Stimulated activated CD4-positive, alpha-beta T cell treated with anti-CD3 and anti-CD28 coated beads, Interleukin-1b, Interleukin-23, amount 100 ng/mL, for 48 hours (primary cell): ENCODE measurements at places on chromosomes 16 and 17.

DNA sequence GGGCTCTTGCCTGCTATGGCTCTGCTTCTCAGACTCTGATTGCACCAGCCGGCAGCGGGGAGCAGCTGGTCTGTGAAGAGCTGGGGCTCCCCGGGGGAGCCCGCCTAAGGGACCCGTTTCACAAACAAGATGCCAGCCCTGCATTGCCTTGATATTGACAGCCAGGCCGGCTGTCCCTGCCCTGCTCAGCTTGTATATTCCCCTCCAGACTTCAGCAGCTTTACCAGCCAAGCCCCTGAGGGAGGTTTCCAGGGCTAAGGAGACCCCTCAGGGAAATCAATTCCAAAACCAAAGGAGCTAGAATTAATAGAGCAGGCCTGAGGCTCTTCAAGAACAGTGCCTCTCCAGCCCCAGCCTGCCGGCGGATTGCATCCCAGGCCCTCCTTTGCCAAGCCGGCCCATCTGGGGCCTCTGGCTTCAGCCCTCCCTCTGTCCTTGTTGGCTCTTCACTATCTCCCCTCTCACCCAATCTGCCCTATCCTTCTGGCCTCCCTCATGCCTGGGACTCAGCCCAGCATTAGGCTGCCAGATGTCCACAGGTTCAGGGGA, 5.7 kb downstream of the CALB2 start:
- DNase-seq = no peak

- no peak for DNase-seq
These were observed 26.8 kb upstream of the FOXK2 start for GRCh38 chr17:82492643-82493225.

- DNase-seq = no peak
These were observed 273.4 kb upstream of the TNRC6C start for GRCh38 chr17:77684803-77685798.

DNA sequence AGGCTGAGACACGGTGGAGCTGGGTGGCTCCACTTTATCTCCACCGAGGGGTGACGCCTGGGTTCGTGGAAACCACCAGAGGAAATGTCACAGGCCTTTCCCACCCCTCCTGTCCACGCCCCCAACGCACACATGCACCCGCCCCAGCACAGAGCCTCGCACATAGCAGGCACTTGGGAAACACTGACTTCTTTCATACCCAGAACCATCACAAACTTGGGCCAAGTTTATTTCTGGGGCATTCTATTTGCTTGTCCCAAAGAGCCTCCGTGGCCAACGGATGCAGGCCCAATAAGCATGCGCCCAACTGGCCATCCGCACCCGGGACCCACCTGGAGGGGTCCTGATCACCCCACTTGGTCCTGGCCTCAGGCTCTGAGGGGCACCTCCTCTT, 3.3 kb downstream of the BCAR1 start:
- DNase-seq = no peak

GRCh38 chr17:58275417-58275816, 5.3 kb downstream of the MPO start:
- no peak for DNase-seq

DNA sequence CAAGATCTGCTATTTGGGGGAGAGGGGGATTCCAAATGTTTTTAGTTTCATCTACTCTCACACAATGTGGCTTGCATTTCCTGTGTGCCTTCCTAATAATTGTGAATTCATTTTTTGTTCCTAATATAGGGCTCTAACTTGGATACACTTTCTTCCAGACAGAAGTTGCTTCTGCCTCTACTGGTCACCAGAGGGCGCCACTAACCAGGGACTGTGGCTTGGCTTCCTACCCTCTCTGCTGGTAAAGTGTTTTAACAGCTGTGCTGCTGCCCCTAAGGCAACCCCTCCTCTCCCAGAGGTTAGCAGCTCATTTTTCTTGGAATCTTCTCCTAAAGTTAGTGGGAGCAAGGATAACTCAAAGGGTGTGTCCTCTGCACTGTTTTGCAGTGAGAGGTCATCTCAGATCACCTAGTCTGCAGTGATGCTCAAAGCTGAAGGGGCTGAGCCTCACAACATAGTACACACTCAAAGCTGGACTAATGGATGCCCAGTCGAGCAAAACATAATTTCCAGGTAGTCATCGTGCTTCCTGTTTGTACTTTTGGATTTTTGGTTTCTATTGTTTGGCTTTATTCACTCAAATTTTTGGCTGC, 5.0 kb upstream of the PRSS54 start:
- DNase-seq = peak; percentile 18

DNA sequence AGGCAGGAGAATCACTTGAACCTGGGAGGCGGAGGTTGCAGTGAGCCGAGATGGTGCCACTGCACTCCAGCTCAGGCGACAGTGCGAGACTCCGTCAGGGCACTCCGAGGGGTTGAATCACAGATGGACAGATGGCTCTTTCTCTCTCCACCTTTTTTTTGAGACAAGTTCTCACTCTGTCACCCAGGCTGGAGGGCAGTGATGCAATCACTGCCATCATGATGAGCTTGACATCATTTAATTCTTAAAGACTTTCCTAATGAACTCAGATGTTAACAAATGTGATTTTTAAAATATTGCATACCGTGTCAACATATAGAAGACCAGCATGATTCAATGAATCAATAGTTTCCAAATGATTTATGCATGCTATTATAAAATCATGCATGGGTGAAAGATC, 3.5 kb downstream of the GDPD1 start:
- no peak for DNase-seq

GRCh38 chr17:72726936-72727335, 365.6 kb downstream of the SLC39A11 start:
- DNase-seq = peak; percentile 28

- DNase-seq = no peak
These were observed 146.1 kb downstream of the GAS7 start for GRCh38 chr17:10052106-10052813.

- DNase-seq = no peak
These were observed 9.2 kb downstream of the CCL17 start for GRCh38 chr16:57413733-57414132.

GRCh38 chr17:33940769-33941370, 314.2 kb upstream of the CCL2 start:
- DNase-seq = no peak

DNA sequence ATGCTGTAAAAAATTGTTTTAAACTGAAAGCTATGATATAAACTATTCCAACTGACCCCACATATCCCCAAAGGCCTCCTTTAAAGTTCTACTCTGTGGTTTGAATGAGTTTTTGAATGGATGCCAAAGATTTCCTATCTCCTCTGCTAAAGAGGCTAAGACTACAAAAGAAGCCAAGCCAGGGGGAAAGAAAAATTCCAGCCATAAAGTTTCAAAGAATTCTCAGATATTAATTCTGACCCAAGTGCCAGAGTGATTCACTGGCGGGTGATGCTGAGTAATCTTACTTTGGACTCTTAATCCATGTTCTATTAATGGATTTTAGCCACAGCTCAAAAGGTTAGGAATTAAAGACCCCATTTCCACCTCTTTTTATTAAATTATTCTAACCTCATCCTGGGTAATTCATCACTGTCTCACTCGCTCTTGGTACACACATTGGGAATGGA, 60.7 kb downstream of the HS3ST3A1 start:
- no peak for DNase-seq

GRCh38 chr16:275041-275641, 603 bp downstream of the RGS11 start:
- DNase-seq = no peak

DNA sequence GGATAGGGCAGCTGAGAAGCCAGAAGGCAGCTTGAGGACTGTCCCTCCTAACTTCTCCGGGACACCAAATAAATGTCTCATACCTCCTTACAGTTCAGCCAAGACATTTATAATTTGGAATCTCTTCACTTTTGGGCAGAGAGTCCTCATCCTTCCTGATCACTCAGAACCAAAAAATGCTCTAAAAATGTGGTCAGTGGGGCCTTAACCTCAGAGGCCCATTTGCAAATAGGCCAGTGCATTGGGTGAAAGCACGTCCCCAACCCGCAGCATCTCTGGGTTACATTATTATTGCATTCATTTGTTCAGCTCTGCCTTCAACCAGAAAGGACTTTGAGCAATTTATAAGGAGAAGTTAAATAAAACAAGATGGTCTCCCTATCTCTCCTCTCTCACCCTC, 112.4 kb upstream of the IRX3 start:
- no peak for DNase-seq

- no peak for DNase-seq
These were observed 1.0 kb downstream of the MYO15B start for GRCh38 chr17:75588596-75589011.

- no peak for DNase-seq
These were observed 3.2 kb downstream of the PAM16 start for GRCh38 chr16:4347765-4348509.

DNA sequence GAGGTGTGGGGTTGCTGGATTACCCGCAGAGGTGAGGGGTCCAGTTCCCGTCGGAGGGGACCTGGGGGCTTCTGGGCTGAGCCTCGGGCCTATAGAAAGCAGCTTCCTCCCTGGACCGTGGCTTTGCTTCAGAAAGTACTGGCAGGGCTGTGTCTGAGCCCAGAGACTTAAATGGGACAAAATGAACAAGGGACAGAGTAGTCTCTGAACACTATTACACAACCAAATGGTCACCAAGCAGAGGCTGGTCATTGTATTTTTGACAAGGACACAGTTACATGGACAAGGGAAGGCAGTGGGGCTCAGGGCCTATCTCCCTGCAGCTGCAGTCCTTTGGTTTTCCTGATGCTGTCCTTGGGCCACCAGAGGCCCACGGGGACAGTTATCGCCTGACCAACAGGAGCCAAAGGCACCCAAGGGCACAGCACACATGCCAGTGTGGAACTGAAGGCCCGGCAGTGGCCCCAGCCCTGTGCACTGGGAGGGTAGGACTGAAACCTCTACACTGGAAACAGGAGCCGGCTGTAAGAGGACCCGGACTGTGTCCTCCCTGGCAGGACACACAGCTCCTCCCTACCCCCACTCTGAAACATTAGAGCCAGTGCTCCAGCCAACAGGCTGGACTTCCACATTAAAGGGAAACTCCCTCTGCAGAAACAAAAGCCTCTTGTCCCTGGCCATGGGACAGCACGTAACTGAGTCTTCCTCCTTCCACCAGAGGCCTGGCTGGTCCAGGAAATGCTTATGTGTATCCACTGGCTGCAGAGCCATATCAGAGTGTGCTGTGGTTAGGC, 26.0 kb upstream of the ERN1 start:
- DNase-seq = no peak

- DNase-seq = no peak
These were observed 273.9 kb upstream of the ZFHX3 start for GRCh38 chr16:73321853-73322252.

DNA sequence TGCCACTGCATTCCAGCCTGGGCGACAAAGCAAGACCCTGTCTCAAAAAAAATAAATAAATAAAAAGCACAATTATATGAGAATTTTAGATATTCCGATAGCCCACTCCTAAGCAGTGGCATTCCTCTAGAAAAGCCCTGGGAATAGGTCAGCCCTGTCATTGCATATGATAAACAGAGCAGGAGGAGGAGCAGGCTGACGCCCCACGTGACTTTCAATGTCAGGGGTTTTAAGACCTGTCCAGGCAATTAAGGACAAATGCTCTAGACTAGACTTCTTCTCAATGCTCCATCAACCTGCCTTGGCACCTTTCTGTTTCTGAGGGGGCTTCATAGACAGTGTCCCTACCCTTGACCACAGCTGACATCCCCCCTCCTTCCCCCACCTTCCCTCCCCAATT, 7.5 kb downstream of the TOM1L2 start:
- no peak for DNase-seq

- DNase-seq = peak; percentile 87
These were observed 11.1 kb downstream of the TSPOAP1 start for GRCh38 chr17:58317421-58318064.

- no peak for DNase-seq
These were observed 30.5 kb downstream of the CUEDC1 start for GRCh38 chr17:57924677-57925076.

DNA sequence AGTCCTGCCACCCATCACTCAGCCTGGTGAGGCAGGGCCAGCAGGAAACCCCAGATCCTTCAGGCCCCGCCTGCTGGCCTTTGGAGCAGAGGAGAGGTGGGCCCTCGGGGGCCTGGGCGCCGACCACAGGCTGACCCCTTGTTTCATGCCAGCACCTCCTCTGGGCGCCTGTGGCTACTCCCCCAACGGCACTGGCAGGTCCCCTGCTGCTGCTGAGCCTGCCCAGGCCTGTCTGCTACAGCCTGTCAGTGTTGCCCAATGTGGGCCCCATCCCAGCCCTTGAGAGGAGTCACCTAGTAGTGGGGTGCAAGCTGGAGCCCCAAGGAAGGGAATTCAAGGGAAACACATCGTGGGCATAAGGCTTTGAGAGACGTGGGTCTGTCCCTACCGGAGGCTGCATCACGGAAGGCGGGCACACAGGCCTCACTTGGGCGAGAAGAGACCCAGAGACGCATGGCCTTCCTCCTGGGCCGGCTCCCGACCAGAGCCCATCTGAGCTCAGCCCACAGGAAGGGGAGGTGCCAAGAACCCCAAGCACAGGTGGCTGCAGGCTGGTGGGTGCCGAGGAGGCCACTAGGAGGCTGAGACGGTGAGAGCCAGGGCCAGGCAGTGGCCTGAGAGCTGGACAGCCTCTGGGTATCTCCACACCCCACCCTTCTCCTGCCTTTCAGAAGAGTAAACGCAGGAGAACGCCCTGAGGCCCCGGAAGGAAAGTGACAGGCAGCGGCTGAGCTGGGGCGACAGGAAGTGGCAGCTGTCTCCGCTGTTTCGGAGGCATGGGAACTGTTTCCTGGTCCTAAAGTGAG, 8.0 kb upstream of the FASN start:
- peak; percentile 63 for DNase-seq

DNA sequence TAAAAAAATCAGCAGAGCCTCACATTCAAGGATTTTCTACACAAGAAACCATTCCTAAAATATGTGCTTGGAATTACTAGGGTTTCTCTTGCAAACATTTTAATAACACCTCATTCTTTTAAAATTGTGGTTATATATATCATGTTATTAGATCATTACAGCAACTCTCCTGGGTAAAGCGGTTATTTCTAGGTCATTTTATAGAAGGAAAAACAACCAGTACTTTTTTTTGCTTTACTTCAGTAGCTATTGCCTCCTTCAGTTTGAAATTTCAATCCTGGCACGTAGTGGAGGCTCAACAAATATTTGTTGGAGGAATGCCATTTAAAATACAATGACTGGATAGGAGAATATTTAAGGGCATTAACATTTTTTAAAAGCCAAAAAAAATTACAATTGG, 220.6 kb downstream of the CDRT15L2 start:
- no peak for DNase-seq

GRCh38 chr16:73527187-73527586, 479.3 kb upstream of the ZFHX3 start:
- DNase-seq = no peak

GRCh38 chr17:37294888-37295287, 80.9 kb upstream of the C17orf78 start:
- DNase-seq = no peak
